Muscle of back (tissue), 13 donors: ENCODE measurements at places on chromosomes 1 and 21. TPM values are rescaled to one million over a fixed set of nuclear protein-coding genes. Genes with fewer than 3 reads are reported as not detected.
A peak's percentile ranks its signal among the peaks of the same experiment; 100 is the strongest.

- no peak for DNase-seq
Observed at GRCh38 chr1:17551755-17552234, 12.3 kb downstream of the ARHGEF10L start.

DNA sequence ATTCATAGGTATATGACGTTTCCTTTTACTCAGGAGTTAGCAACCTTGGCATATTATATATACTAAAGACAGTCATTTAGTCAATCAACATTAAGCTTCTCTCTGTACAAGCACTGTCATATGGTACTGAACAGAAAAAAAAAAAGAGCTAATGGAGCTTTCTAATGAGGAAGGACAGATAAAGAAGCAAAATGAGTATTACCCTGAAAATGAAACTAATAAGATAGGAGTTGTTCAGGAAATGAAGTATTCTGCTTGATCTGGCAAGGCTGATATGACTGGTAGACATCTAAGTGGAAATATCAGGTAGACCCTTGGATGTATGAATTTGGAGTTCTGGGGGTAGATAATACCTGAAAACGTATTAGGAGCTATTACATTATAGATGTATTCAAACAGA lies 4.3 kb upstream of the IKBKE start:
- no peak for DNase-seq

- DNase-seq = peak; percentile 86
Observed at GRCh38 chr1:168469690-168470089, 74.1 kb downstream of the XCL2 start.

DNA sequence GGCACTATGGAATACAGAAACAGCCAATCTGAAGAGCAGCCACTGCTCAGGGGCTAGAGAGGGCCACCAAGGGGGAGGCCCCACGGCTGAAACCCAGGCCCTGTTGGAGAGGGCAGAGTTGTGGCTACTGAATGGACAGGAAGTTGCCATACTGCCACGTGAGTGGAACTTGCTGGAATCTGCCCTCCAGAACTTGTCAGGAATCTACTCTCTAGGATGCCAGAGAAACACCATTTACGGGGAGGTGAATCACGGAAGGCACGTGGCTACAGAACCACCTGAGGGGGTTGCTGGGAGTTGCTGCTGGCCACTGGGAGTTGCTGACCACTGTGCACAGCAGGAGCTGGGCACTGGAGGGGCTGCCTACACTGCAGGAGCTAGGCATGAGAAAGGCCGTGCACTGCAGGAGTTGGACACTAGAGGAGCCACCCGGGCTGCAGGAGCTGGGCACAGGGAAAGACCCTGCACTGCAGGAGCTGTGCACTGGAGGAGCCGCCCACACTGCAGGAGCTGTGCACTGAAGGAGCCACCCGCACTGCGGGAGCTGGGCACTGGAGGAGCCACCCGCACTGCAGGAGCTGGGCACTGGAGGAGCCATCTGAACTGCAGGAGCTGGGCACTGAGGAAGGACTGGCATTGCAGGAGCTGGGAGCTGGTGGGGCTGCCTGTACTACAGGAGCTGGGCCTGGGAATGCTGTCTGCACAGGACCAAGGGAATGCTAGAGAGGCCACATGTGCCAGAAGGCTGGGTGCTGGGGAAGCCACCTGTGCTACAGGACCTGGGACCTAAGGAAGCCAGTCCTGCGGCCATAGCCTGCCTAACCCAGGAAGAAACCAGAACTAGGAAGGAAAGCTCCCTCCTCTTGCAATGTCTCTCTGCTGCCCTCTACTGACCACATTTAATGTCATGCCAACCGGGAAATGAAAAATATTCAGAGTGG lies 343.4 kb downstream of the MATN1 start:
- DNase-seq = peak; percentile 61

DNA sequence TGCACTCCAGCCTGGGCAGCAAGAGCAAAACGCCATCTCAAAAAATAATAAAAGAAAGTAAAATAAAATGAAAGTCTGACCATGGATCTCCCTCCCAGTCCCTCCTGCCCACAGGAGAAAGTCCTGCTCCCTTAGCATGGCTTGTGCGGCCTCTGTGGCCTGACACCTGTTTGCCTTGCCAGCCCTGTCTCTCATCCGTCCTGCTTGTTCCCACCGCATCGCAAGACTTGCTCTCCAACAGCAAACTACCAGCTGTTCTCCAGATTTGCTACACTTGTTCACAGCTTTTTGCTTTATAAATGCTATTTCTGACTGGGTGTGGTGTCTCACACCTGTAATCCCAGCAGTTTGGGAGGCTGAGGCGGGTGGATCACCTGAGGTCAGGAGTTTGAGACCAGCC lies 2.7 kb downstream of the ETV3L start:
- no peak for DNase-seq

The ZSWIM5 gene
- 0.61 TPM for polyA plus RNA-seq

DNA sequence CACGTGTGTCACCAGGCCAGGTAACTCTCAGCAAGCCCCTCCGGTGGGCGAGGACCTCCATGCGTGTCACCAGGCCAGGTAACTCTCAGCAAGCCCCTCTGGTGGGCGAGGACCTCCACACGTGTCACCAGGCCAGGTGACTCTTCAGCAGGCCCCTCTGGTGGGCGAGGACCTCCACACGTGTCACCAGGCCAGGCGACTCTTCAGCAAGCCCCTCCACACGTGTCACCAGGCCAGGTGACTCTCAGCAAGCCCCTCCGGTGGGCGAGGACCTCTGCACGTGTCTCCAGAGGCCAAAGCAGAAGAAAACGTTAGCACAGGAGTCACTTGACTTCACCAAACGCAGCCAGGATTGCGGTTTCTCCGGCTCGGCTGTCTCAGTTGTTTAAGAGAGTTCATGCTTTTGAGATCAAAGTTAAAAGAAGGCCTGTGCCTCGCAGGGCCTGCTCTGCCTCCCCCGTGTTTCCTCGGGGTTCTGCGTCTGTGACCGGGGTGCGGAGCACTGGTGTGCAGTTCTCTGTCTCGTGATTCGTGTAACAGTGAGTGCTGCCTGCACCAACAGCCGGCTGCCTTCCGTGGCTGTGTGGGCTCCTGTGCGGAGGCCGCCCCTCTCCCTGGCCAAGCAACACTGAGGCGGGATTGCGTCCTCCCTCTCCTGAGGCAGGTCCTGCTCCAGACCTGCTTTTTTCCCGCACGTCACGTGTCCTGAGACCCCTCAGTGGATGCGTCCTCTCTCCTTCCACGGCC lies 56.6 kb downstream of the PRKCZ start:
- no peak for DNase-seq

GRCh38 chr1:15501208-15502032 lies 22.6 kb downstream of the CASP9 start:
- DNase-seq = no peak

GRCh38 chr1:167465018-167465417 lies 53.3 kb downstream of the CD247 start:
- no peak for DNase-seq

- DNase-seq = no peak
Observed at GRCh38 chr1:187451238-187451637, 622.5 kb downstream of the PLA2G4A start.

GRCh38 chr1:21634806-21635535 lies 34.2 kb downstream of the RAP1GAP start:
- no peak for DNase-seq

The SELE gene
- polyA plus RNA-seq = 2.9 TPM

The DDAH1 gene
- 70.5 TPM for polyA plus RNA-seq
